Small intestine (tissue), 16 donors: ENCODE measurements at places on chromosomes 5 and 9. TPM values are rescaled to one million over a fixed set of nuclear protein-coding genes. Genes with fewer than 3 reads are reported as not detected.
A peak's percentile ranks its signal among the peaks of the same experiment; 100 is the strongest.

GRCh38 chr5:145520335-145520734, 314.8 kb downstream of the PRELID2 start:
- no peaks in the 10 kb centered on the region for H3K27me3 ChIP-seq
- no peak overlapping the region for H3K4me3 ChIP-seq
- no peaks in the 10 kb centered on the region for H3K36me3 ChIP-seq
- H3K27ac ChIP-seq = no peak overlapping the region

DNA sequence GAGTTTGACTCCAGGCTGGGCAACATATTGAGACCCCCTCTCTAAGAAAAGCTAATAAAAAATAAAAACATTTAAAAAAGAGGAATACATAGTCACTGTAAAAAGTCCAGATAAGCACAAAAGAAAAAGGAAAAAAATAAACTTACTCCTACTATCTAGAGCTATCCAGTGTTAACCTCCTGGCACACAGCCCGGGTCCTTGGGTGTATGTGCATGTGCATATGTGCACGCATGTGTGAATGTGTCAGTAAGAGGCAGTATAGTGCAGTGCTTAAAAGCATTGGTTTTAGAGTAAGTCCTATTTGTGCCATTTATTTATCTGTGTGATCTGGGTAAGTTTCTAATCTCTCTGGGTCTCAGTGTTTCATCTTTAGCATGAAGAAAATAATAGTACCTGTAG, 26.7 kb downstream of the FAM219A start:
- H3K4me1 ChIP-seq = no peaks in the 10 kb centered on the region
- no peaks in the 10 kb centered on the region for H3K36me3 ChIP-seq
- H3K4me3 ChIP-seq = no peak overlapping the region
- no peaks in the 10 kb centered on the region for H3K27me3 ChIP-seq
- H3K27ac ChIP-seq = no peak overlapping the region

DNA sequence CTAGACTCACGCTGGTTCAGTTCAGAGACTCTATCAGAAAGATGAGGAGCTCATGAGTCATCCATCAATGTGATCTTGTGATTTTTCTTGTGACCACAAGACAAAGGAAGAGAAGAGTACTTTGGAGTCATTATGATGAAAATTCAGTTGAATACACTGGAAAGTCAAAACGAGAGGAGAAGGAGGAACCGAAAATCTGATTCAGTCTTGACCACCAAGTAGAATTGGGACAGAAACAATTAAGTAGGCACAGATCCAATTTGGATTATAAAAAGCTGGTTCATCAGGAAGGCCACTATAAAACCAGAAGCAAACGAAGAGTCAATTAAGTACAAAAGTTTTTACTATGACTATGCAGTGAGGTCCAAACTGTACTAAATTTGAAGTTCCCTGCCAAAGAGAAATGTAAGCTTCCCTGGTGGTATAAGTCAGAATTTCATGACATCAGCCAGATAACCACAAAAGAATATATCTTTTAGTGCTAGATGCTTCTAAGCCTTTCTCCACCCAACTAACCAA, 90.9 kb downstream of the THBS4 start:
- no peak overlapping the region for H3K27ac ChIP-seq
- H3K36me3 ChIP-seq = no peaks in the 10 kb centered on the region
- peaks cover 3% of the 10 kb centered on the region for H3K4me1 ChIP-seq
- no peak for DNase-seq
- no peak overlapping the region for H3K4me3 ChIP-seq
- no peaks in the 10 kb centered on the region for H3K27me3 ChIP-seq

- DNase-seq = no peak
- H3K36me3 ChIP-seq = no peaks in the 10 kb centered on the region
- no peaks in the 10 kb centered on the region for H3K27me3 ChIP-seq
These were observed 559.8 kb downstream of the PRDM9 start for GRCh38 chr5:24067208-24067607.

GRCh38 chr9:3628239-3628638, 102.4 kb upstream of the RFX3 start:
- no peak for DNase-seq
- no peak overlapping the region for H3K4me3 ChIP-seq
- no peaks in the 10 kb centered on the region for H3K36me3 ChIP-seq
- H3K27me3 ChIP-seq = no peaks in the 10 kb centered on the region

DNA sequence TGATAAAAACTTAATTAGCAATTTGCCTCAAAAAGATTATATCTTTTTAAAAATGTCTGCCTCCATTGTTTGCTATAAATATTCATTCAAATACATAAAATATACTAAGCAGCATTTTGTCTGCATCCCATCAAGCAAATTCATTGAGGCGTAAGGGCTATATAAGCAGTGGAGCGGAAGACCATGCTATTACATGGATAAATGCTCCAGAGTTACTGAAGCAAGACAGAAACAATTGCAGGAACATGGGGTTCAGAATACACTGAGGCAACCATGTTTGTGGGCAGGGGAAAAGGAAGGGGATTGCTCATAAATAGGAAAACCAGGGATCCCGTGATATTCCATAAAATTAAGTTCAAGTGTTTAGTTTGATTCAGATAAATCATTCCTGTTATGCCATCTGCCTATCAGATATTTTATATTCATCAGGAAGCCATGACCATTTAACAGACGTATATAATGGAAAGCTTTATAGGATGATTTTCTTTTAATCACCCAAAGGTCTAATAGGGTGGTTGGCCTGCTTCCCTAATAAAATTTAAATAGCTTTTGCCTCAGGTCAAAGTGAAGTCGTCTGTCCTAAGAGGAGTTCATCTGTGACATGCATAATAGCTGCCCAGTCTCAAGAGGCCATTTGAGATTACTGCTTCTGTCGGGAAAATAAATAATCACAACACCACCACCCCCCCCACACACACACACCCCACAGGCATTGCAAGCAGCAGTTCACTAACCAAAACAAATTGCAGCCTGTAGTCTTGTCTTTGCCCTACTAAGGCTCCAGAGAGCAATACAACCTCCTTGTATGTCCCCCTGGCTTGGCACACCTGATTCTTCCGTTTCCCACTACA, 105.2 kb downstream of the RASEF start:
- H3K4me1 ChIP-seq = no peaks in the 10 kb centered on the region
- no peak overlapping the region for H3K27ac ChIP-seq
- no peaks in the 10 kb centered on the region for H3K27me3 ChIP-seq

DNA sequence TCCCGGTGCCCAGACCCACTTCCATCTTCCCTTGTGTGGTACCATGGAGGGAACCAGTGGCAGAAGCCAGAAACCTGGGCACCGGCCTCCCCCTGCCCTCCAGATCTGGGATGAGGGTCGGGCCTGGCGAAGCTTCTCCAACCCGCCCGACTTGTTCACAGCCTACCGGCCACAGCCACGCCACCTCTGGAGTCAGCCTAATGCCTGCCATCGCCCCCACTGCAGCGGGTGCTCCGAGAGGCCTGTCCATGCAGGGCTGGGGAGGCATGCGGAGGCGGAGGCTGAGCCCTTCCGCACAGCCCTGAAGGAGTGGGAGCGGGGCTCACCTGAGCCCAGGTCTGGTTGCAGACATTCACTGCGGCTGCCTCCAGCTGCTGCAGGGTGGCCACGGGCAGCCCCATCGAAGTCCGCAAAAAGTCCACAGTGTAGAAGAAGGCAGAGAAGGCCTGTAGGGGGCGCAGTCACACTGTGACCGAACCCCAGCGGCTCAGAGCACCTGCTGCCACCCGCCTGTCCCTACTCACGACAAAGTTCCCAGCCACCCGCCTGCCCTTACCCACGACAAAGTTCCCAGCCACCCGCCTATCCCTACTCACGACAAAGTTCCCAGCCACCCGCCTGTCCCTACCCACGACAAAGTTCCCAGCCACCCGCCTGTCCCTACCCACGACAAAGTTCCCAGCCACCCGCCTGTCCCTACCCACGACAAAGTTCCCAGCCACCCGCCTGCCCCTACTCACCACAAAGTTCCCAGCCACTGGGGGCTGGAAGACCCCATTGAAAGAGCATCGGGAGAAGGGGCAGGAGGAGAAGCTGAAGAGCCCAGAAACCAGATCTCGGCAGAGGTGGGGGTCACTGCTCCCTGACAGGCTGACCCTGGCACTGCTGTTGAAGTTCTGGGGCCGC, 3.8 kb upstream of the NPDC1 start:
- H3K36me3 ChIP-seq = no peaks in the 10 kb centered on the region
- DNase-seq = peak; percentile 81
- H3K27me3 ChIP-seq = peaks cover 71% of the 10 kb centered on the region
- H3K4me3 ChIP-seq = no peak overlapping the region
- no peak overlapping the region for H3K27ac ChIP-seq
- peaks cover 8% of the 10 kb centered on the region for H3K4me1 ChIP-seq

DNA sequence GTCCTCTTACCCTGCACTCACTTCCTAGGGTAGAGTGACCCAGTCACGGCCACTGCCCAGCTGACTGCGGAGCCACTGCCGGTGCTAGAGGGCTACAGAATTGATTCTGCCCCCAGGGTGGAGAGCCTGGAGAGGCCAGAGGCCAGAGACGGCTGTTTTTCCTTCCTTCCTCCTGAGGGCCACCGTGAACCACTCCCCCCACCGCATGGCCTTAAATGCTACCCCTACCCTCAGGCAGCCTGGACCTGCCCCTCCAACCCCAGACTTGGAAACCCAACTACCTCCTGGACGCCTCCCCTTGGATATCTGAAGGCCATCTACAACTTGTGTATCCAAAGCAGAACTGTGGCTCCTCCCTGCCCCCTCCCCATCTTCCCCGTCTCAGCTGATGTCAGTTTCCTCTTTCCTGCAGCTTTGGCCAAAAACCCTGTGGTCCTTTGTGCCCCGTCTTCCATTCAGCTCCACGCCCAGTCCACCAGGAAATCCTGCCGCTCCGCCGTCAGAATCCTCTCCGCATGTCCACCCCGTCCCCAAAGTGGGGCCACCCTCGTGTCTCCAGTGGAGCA, 16.3 kb downstream of the SH2D3C start:
- H3K4me1 ChIP-seq = no peaks in the 10 kb centered on the region
- no peaks in the 10 kb centered on the region for H3K36me3 ChIP-seq
- no peak for DNase-seq
- H3K27ac ChIP-seq = peak overlapping the region; percentile 49
- no peaks in the 10 kb centered on the region for H3K27me3 ChIP-seq

GRCh38 chr5:128083811-128084227, 253 bp downstream of the SLC12A2 start:
- H3K27me3 ChIP-seq = no peaks in the 10 kb centered on the region
- no peak for DNase-seq
- peak overlapping the region; percentile 99 for H3K4me3 ChIP-seq
- peak overlapping the region; percentile 63 for H3K27ac ChIP-seq

DNA sequence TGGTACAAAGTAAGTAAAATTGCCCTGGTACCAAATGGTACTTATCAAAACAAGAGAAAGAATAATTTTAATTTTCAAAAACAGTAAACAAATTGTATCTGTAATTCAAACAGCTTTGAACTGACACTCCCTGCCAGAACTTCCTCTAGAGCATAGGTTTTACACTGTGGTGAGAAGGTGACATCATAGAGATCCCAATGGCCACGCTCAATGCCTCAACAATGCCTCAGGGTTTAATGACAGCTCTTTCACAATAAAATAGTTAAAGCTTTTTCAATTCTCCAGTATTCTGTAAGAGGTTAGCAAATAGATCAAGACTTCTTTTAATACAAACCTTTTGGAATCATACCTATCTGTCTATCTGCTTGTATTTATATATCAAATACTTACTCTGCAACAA, 437.1 kb downstream of the PRR16 start:
- H3K27me3 ChIP-seq = no peaks in the 10 kb centered on the region
- DNase-seq = no peak
- H3K36me3 ChIP-seq = no peaks in the 10 kb centered on the region
- no peaks in the 10 kb centered on the region for H3K4me1 ChIP-seq
- H3K27ac ChIP-seq = no peak overlapping the region

DNA sequence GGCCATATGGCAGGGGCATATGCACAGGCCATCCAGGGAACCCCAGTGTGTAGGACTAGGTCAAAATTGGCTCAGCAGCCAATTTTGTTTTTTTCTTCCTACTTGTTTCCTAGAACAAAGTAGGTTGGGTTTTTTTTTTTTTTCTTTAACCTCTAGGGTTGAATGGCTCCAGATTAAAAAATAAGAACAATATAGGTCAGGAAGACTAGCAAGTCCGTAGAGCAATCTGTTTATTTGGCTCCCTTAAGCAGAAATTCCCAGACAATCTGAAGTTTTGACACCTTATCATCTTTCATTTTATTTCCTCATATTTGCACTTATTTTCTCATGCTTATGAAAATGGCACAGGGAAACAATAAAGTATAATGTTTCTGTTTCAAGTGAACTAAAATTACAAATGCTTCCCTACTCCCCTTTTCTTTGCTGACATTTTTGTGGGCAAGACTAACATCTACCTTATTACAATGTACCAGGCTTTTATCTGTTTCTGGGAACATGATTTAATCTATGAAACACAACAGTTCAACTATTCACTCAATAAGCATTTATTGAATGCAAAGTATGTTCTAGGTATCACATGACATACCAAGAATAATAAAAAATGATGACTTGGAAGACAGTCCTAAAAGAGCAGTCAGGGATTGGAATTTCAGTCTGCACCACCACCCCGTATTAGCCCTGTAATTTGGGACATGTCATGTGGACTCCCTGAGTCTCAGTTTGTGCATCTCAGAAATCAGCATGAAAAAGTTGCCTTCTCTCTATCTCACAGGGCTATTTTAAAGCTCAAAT, 30.5 kb downstream of the TLR4 start:
- no peaks in the 10 kb centered on the region for H3K36me3 ChIP-seq
- no peaks in the 10 kb centered on the region for H3K27me3 ChIP-seq
- no peak for DNase-seq
- no peak overlapping the region for H3K27ac ChIP-seq

- H3K27ac ChIP-seq = no peak overlapping the region
- no peaks in the 10 kb centered on the region for H3K27me3 ChIP-seq
- peak; percentile 74 for DNase-seq
- H3K36me3 ChIP-seq = no peaks in the 10 kb centered on the region
- H3K4me1 ChIP-seq = no peaks in the 10 kb centered on the region
- peak overlapping the region; percentile 3 for H3K4me3 ChIP-seq
These were observed 83.5 kb downstream of the PDE4D start for GRCh38 chr5:59810041-59810440.

- no peak overlapping the region for H3K27ac ChIP-seq
- DNase-seq = no peak
- peaks cover 12% of the 10 kb centered on the region for H3K36me3 ChIP-seq
- no peak overlapping the region for H3K4me3 ChIP-seq
- peaks cover 8% of the 10 kb centered on the region for H3K4me1 ChIP-seq
These were observed 2.1 kb downstream of the ZDHHC21 start for GRCh38 chr9:14690948-14691730.

GRCh38 chr5:123597018-123597417, 85.0 kb downstream of the CSNK1G3 start:
- no peak overlapping the region for H3K4me3 ChIP-seq
- no peaks in the 10 kb centered on the region for H3K4me1 ChIP-seq
- no peak overlapping the region for H3K27ac ChIP-seq
- no peaks in the 10 kb centered on the region for H3K27me3 ChIP-seq
- DNase-seq = no peak

PLEKHG4B gene
- polyA plus RNA-seq = not detected

PCDHA1 gene
- 0.43 TPM for polyA plus RNA-seq

FAM169A gene
- not detected for polyA plus RNA-seq

LAMC3 gene
- not detected for polyA plus RNA-seq

PCDHA12 gene
- not detected for polyA plus RNA-seq

OTP gene
- polyA plus RNA-seq = not detected
